NCI-H460 (cell line): ENCODE measurements at places on chromosomes 5 and 9.

- DNase-seq, result no peak
Observed at GRCh38 chr5:54206580-54207229, 103.7 kb downstream of the ARL15 start.

- no peak for DNase-seq
Observed at GRCh38 chr9:16202221-16202620, 649.4 kb downstream of the CCDC171 start.

GRCh38 chr9:133162861-133163503 is 732 bp downstream of the GBGT1 start:
- DNase-seq, result no peak

- DNase-seq, result no peak
Observed at GRCh38 chr9:2231829-2232228, 216.7 kb downstream of the SMARCA2 start.

GRCh38 chr5:121853850-121854249 is 2.2 kb downstream of the FTMT start:
- DNase-seq, result no peak

- DNase-seq, result no peak
Observed at GRCh38 chr5:95148453-95148852, 136.4 kb downstream of the MCTP1 start.

- no peak for DNase-seq
Observed at GRCh38 chr9:131667576-131667975, 72.3 kb downstream of the RAPGEF1 start.

DNA sequence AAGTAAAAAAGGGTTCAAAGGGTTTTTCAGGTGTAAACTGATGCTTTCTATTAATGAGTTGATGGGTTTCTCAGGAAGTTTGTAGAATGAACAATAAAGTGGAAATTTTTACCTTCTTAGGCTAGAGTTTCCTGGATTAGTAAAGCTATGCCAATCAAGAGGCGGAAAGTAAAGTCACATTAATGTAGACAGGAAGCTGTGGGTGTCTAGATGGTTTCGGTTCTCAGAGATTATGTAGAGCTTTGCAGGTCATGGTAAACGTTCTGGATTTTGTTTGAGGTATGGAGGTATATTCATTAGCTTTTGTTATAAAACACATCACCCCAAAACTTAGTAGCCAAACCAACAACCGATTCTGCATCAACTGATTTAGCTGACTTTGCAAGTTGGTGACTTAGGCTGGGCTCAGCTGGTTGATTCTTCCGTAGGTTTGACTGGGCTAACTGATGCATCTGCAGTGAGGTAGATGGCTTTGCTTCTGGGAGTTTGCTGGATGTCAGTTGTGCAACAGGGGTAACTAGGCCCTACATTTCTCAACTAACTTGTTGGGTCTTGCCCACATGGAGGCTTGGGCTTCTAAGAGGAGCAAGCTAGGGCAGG is 273.8 kb downstream of the MSX2 start:
- DNase-seq, result no peak

DNA sequence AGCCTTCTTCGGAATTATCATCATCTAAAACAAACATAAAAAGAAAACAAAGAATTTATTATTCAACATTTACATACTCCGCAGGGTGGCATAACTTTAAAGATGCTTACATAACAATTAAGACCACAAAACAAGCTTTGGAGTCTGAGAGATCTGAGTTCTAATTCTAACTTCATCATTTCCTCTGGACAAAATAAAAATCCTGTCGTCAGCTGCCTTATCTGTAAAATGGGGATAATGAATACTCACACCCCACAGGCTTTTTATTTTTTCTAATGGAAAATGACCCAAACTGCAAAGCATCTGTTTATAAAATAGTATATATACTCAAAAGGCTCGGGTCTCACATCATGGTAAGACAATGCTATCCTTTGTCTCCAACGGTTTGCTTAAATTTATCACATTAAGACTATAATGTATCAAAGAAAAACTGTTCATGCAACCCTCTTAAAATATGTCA is 4.3 kb downstream of the ARRDC3 start:
- DNase-seq, result no peak

GRCh38 chr9:92438900-92439526 is 14.7 kb upstream of the OMD start:
- no peak for DNase-seq

GRCh38 chr5:125835293-125836172 is 587.7 kb upstream of the GRAMD2B start:
- DNase-seq, result peak; percentile 30

- no peak for DNase-seq
Observed at GRCh38 chr9:15374825-15375224, 47.9 kb upstream of the SNAPC3 start.

DNA sequence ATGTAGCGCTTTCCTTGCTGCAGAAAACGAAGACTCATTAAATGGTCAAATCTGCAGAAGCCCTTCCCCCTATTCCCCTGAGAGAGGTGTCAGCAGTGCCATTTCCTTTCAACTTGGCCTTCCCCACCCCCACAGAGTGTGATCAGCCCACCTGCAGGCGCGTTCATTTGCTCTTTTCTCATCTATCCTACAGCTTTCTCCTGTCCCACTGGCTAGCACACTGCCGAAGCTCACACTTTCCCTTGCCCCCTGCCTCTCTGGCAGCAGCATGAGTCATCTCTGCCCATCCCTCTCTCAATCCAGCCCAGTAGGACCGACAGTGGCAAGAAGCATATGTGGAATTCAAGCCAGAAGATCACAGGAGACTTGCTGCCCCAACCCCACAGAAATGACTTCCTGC is 213.8 kb downstream of the FAM114A2 start:
- DNase-seq, result no peak

GRCh38 chr9:18891946-18892670 is 140.9 kb downstream of the SAXO1 start:
- no peak for DNase-seq
